Esophagus squamous epithelium (tissue), 5 donors: ENCODE measurements at places on chromosomes 2 and 18.

DNA sequence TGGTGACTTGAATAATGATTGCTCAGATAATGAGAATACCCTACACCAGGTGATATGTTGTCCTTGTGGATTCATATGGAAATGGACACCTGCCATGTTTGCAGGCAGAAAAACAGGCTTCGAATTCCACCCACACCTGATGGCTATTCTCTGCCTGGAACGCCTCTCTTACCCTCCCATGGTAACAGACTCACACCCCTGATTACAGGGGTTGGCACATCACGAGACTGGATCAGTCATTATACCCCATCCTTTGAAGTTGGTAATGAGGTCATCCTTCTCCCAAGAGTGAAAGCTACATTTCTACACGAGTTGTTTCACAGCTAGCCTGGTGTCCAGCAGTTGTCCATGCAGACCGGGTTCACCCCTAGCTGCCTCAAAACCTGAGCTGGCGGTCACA is 71.4 kb upstream of the MBOAT2 start:
- no peak for DNase-seq

GRCh38 chr2:54975598-54976492 is 74.4 kb downstream of the RTN4 start:
- DNase-seq: no peak

DNA sequence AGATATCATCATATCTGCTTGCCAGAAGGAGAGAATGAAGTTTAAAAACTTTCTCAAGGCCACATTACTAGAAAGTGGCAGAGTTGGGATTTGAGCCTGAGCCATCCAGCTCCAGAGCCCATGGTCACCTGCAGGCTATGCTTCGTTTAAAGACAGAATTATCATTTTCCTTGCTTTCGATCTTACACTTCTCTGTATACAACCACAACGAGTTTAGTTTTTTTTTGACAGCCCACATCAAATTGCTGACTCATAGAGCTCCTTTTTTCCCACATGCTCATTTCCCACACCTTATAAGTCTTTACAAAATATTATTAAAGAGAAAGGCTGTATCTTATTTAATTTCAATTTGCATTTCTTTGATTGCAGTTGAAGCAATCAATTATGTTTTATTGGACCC is 6.5 kb downstream of the PLEK start:
- no peak for DNase-seq

DNA sequence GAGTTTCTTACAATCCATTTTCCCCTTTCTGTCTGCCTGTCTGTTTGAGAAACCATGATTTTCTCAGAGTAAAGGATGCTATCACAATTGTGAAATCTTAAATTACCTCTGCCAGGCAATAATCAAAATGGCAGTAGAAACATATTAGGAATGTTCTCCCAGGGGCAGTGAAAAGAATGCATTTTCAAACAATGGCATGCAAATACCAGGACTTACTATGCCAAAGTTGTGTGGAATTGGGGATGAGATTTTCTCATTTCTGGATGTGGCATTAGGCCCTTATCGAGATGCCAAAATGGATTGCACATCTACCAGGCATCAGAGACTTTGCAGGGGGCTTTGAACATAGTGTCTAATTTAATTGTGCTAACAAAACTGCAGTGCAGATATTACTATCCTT is 821.4 kb downstream of the RNF144A start:
- no peak for DNase-seq

DNA sequence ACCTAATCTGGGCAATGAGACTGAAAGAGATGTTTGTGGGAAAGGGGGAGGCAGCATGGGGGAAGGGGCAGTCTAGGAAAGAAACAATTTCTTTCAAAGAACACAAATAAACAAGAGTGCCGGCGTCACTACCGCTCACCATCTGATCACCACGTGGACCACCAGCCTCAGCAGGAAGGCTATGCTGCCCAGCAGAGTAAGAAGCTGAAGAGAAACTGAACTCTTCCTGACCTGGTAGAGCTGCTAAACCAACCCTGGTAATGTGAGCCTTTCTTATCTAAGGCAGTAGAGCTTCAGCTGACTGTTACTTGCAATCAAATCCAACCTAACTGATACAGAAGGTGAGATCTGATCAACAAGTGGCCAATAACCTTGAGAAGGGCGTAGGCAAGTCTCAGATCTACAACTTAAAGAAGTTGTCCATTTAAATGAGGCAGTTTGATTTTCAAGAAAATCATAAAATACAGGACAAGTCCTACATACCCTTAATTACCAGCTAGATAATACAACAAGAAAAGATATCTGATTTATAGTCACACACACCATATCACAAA is 44.2 kb upstream of the SPTBN1 start:
- no peak for DNase-seq
